ENCODE measurements at places on chromosomes 5 and 9.

GRCh38 chr5:109307951-109308350, 101.8 kb downstream of the PJA2 start:
- no peak for DNase-seq

DNA sequence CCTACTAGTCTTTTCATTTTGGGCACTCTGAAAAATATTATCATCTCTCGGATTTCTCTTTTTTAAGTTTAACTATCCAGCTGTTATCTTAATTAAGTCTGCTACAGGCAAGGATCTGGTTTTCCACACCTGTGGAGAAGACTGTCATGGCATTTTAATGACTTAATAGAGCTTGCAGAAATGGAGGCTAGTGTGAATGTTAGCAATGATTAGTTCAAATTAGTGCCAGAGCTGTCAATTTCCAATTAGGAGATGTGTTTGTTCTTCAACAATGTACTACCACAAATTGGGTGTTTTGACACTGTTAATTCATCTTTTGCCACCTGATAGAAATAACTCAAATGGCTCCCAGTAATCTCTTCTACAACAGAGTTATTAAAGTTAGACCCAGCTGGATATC, 2023.0 kb upstream of the CDH9 start:
- DNase-seq = no peak

GRCh38 chr5:179765400-179765799, 28.4 kb upstream of the LTC4S start:
- DNase-seq = no peak

DNA sequence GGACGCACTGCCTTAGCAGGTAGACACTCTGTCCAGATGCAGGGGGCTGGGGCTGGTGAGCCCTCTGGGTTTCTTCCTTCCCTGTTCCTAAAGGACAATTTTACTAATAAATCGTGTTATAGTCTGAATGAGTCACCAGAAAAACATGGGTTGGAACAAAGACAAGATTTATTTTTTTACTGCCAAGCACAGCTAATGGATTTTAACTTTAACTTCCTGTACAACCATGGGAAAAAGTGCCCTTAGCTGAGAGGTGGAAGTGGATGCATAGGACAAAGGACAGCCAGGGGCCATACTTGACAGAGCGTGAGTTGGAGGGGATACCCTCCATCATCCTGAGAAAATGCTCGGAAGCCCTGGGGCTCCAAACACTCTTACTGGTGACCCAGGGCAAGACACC, 300.7 kb downstream of the MSX2 start:
- DNase-seq = no peak

GRCh38 chr5:1167361-1167727, 34.1 kb upstream of the SLC6A19 start:
- no peak for DNase-seq

DNA sequence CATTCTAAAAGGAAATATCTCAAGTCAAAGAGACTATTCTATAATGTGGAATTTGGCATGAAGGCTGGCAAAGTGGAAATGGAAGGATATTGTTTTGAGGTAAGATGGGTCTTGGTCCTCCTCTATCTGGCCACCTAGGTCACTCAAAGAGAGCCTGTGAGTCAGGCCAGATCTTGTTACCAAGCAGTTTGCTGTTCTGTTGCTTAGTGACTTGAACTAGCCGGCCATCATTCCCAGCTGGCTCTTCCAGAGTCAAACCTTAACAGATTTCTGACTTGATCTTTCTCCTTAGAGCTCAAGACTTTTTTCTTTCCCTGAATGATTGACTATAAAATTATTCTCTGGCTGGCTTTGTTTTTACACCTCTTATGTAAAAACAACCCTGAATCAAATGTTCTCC, 136.1 kb downstream of the PDE4D start:
- no peak for DNase-seq

DNA sequence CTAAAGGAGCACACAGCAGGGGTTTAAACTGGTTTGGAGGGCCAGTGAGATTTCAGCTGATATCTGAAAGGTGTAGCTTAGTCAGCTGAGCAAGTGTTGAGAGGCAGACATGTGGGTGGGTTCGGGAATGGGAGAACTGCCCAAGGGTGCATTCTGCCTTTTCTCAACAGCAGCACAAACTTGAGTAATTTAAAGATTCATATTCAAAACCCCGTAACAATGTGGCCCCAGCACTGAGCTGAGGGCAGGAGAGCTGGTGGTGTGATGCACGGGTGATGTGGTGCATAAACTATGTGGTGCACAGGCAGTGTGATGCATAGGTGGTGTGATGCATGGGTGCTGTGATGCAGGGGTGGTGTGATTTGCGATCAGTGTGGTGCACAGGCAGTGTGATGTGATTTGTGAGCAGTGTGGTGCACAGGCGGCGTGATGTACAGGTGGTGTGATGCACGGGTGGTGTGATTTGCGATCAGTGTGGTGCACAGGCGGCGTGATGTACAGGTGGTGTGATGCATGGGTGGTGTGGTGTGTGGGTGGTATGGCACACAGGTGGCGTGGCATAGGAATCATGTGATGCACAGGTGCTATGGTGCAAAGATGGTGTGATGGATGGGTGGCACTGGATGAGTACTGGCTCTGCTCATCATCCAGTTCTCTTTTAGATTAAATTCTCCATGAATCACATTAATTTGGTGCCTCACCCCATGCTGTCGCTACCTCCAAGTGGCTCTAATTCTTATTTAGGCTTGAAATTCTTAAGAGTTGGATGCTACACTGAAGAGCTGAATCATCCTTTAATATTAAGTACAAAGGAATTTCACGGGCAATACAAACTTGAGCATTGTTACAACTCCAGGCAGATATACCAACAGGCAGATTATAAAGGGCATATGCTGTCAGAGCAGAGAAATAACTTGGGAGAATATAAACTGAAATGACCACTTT, 53.6 kb downstream of the DAP start:
- DNase-seq = no peak

DNA sequence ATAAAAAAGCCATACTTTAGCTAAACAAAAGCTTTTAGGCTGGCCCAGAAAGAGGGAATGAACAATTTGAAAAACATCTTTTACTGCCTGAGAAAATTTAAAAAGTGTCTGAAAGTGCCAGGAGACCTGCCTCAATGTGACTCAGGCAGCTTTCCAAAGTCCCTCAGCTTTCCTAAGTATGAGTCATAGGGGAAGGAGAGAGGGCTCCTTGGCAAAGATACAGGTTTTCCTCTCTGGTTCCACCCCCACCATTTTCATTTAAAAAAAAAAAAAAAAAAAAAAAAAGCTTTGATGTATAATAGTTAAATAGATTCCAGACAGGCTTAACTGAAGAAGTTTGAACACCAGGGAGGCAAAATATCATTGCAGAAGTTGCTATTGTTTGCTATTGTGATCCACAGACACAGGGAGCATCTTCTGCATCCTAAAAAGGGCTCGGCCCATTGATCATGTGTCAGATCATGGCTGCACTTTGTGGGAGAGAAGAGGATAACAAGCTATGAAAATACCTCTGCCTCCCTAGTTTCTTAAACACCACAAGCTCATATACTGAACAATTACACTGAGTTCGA, 71.5 kb downstream of the MRPS27 start:
- no peak for DNase-seq

Data from stimulated activated CD4-positive, alpha-beta T cell treated with anti-CD3 and anti-CD28 coated beads, Interleukin-4, amount 100 ng/mL, for 48 hours (primary cell).